ENCODE measurements at places on chromosomes 13 and 19.

DNA sequence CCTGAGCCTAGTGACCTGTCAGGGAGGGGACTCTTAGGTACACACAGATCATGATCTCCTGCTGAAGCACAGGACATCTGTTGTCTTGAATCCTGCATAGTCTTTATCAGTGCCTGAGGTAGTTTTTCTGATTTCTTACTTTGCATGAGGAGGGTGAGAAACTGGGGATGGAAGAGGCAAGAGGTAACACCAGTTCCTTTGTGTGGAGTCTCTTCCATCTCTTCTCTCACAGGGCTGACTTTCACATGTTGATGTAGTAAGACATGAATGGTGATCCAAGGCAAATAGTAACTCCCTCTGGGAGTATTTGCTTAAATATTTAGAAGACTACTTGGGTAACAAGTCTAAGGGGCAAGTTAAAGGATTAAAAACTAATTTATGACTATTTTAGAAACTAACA is 9.5 kb downstream of the NBEA start:
- DNase-seq, result no peak

GRCh38 chr19:50916069-50916468 is 4.9 kb upstream of the KLK4 start:
- DNase-seq, result no peak

DNA sequence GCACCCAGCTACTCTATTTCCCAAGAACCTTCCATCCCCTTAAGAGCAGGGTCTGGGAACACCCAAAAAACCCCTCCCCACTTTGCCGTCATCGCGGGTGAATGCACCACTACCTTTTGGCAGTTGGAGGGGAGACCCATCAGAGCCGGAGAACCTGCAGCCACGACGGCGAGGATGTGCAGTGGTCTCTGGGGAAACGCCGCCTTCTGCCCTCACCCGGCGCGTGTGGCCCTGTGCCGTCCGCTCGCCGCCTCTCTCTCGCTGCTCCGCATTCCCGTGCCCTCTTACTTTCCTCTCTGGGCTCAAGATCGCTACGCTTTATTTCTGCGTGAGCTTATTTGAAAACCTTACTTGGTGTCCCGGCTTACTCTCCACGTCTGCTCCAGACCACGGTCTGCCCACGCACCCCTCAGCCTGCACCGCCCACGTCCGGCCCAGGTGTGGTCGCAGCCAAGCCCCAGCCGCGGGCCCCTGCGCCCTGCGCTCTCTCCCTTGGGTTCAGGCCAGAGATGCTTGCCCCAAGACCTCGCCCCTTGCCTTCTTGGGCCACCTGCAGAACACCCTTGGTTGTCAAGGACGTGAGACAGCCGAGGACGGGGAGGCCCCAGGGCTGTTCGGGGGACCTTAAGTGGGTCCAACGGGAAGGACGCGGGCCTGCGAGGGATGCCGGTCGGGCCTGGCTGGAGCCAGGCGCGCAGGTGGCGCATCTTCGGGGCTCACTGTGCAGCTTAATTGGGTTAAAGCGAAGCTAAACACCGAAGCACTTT is 2.0 kb upstream of the MAB21L1 start:
- DNase-seq, result no peak

DNA sequence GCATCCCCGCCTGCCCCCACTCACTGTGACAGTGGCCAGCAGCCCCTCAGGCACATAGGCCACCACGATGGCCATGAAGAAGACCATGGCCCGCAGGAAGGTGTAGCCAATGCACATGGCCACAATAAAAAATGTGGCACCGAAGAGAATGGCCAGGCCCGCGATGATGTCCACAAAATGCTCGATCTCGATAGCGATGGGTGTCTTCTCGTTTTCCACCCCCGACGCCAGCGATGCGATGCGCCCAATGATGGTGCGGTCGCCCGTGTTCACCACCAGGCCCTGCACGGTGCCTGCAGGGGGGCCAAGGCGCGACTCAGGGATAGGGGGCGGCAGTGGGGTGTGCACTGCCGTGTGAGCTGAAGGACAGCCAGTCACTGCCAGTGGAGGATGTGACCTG is 3.7 kb downstream of the ATP4A start:
- DNase-seq, result no peak

DNA sequence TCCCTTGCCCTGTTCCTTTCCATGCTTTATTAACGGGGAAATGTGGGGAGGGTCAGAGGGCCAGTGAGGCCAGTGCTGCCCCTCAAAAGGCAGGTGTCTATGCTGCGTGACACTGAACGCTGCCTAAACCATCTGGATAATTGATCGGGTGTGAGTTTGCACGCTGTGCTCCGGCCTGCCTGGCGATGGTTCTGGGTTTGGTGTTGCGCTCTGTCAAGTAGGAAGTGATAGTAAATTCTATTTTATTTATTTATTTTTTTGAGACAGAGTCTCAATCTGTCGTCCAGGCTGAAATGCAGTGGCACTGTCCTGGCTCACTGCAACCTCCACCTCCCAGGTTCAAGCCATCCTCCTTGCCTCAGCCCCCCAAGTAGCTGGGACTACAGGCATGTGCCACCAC is 86.5 kb downstream of the ATP11A start:
- no peak for DNase-seq

DNA sequence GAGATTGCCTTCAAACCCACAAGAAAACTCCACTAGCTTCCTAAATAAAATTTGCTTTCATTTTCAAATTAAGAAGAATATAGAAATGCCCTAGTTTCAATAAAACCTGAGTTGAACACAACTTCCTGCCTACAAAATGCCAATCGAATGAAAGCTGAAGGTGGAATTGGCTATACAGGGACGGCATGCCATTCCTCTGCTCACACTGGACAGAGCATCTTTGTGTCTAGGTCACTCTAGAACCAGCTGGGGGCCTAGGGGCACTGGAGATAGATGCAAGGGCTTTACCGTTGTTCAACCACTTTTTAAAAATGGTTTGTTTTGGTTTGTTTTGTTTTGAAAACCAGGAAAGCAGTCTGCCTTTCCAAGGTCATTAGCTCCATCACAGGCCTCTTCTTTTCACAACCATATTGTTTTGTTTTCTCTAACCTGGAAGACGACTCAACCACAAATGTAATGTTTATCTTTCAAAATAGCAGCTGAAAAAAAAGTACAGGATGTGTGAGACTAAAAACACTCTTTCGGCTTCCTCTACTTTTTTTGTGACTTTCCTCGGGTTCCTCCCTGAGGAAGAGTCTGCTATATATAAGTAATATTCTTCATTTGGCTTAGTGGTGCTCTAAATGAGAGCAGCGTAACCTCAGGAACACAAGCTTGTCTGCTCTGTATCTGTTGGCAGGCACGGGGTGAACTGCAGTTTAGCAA is 11.9 kb upstream of the ITM2B start:
- no peak for DNase-seq
